ENCODE measurements at places on chromosomes 1 and 21.

- DNase-seq: no peak
Observed at GRCh38 chr1:14180738-14181137, 417.7 kb upstream of the KAZN start.

GRCh38 chr1:24082372-24082771 is 29.6 kb downstream of the MYOM3 start:
- DNase-seq: no peak

GRCh38 chr1:150579945-150580642 is 684 bp upstream of the MCL1 start:
- DNase-seq: no peak

DNA sequence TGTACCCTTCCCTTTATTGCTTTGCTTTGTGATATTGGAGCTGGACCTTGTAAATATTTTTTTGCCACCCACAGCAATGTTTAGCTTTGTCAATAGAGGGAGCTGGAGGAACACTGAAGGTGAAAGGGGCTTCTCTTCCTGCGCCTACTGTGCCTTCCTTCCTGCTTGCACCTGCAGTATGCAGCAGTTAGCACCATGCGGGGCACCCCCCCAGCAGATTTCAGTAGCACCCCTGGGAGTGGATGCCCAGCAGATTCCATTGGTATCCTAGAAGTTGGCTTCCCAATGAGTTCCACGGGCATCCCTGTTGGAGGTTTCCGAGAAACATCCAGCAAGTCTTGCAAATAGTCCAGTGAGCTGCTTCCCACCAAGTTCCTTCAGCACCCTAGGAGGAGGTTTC is 25.6 kb downstream of the S100A10 start:
- DNase-seq: no peak

- DNase-seq: no peak
Observed at GRCh38 chr1:27741121-27741520, 15.4 kb downstream of the FAM76A start.

DNA sequence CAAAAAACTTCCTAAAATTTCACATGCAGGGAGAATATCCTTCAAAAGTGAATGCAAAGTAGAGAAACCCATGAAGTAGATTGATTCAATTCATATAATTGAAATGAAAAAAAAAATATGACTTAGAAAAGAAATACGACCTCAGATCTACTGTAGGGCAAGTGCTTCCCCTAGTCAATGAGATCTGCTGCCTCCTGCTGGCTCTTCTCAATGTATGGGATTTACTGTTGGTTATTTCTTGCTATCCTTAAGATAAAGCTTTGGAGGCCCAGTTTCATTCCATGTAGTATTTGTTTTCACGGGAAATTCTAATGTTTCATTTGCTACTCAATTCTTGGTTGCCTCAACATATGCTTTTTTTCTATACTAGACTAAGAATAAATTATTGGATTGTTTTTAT is 46.2 kb downstream of the ZNF648 start:
- DNase-seq: no peak

DNA sequence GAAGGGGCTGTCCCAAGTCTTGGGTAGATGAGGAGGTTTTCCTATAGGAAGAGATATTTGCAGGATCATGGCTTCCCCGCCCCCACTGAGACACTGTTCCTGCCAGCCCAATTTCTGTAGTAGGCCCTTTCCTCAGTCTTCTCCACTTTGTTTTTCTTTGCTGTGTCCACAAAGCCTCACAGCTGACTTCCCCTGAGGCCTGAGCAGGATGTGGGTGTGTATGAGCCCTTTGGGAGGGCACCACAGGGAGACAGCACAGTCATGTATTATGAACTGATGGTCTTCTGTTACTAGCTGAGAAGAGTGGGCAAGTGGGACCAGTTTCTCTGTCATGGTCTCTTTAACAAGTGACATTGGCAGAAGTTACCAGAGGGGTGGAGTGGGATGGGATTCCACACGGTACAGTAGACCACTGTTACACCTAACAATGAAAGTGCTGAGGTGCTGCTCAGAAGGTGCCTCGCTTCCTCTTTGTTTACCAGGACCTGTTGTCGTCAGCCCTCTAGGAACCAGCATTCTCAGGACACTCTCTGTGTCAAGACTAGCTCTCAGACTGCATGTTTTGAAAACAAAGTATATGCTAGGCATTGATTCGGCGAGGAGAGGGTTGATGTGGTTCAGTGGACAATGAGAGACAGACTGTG is 253.8 kb upstream of the HOOK1 start:
- DNase-seq: no peak

GRCh38 chr1:39919545-39919944 is 17.8 kb upstream of the MYCL start:
- DNase-seq: peak; percentile 65

GRCh38 chr1:60581455-60582220 is 500.7 kb upstream of the NFIA start:
- DNase-seq: no peak

GRCh38 chr1:235976490-235976889 is 88.4 kb downstream of the NID1 start:
- DNase-seq: no peak

DNA sequence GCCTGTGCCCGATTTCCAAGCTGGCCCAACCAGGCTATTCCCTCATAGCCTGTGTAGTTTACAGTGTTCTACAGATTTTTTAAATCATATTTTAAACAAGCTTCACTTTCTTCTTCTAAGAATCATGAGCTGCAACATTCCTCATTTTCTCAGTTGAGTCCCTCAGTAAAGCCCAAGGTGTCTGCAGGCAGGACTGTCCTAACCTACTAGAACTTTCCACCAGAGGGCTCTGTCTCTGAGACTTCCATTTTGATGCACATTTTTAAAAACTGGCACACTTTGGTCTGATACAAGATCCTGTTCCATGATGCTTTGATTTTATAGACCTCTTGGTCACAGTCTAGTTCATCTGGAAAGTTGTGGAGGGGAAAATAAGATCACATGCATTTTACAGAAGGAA is 21.6 kb upstream of the SLAMF6 start:
- peak; percentile 11 for DNase-seq

- DNase-seq: peak; percentile 81
Observed at GRCh38 chr1:202144402-202145067, at the start of gene ARL8A. Gene ARL8A, minus strand, starts transcription at chr1:202144737. Its CDS starts 165 bp downstream, at chr1:202144572.

DNA sequence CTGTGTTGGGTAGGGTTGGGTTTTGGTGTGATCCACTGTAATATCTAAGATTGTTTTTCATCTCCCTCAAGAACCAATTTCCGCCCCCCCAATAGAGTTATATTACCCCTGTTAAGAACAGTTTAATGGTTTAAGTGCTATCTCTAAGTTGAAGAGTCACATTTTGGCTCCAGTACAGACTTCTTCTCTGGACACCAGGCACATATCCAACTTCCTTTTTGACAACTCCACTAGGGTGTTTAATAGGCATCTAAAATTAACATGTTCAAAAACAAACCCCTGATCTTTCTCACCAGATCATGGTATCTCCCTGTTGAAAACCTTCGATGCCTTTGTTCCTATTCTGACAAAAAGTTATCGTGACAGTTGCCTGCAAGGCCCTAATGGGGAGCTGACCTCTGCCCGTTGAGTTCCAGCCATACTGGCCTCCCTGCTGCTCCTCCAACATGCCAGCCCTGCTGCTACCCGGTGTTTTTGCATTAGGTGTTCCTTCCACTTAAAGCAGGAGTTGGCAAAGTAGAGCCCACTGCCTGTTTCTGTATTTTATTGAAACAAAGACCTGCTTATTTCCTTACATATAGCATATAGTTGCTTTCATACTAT is 18.6 kb downstream of the USP24 start:
- no peak for DNase-seq

DNA sequence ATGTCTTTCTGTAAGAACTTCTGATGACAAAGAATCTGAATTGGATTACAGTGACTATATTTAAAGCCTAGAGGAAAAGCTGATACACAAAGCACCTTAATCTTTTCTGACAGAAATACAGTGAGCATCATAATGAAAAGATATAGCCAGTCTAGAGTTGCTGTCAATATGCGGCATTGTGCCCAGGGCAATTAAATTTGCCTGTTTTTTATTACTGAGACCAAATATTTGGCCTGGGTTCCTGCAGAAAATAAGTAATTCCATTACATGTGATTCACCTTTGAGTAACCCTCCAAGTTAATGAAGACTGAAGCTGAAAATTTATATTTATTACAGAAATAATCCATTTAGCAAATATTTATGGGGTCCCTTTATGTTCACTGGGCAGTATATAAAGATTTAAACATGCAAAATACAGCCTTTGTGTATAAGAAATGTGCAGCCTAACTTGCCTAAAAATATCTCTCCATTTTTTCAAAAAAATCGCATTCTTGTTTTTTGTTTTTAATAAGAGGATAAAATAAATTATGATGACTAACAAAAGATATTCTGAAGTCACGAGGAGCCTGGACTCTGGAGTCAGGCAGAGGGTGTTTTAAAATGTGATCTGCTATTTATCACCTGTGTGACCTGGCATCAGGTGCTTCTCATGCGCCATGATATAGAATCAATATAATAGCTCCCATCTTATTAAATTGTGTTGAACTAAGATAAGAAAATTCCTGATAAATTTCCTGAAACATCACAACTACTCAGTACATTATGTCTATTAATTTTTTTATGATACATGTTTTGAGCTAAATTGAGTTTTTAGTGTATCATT is 83.6 kb downstream of the SGIP1 start:
- DNase-seq: no peak

DNA sequence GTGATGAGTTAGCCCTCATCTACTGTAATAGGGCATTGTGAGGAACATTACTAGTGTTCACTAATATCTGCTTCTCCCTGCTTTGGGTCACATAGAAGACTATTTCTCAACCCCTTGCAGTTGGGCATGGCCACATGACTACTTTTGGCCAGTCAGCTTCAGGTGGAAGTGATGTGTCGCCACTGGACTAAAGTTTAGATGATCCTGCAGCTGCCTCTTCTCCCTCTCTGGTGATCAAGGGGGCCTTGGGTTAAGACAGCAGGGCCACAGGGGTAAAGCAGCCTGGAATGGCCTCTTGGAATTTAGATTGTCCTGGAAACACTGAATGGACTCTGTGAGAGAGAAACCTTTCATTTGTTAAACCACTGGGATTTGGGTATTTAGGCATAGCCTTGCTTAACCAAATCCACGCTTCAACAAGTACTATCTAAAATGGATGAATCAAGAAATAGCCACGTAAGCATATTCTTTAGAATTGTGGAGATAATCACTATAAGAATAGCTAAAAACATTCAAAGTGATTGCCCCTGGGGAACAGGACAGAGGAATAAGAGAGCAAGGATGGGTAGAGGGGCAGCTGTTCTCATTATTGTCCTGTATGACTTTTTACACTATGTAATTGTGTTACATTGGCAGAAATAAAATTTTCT is 41.2 kb downstream of the OPRD1 start:
- no peak for DNase-seq

DNA sequence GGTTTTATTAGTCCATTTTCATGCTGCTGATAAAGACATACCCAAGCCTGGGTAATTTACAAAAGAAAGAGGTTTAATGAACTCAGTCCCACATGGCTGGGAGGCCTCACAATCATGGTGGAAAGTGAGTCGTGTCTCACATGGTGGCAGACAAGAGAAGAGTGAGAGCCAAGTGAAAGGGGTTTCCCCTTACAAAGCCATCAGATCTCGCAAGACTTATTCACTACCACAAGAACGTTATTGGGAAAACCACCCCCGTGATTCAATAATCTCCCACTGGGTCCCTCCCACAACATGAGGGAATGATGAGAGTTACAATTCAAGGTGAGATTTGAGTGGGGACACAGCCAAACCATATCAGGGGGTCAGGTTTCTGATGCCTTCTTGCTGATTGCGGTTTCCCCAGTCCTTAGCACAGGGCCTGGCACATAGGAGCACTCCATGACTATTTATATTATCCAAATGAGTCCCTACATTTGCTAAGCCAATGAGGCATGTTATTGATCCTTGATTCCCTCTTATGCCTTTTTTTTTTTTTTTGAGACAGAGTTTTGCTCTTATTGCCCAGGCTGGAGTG is 35.3 kb upstream of the PAXBP1 start:
- no peak for DNase-seq

GRCh38 chr1:56576880-56577405 is 2.4 kb downstream of the PLPP3 start:
- DNase-seq: peak; percentile 44

- DNase-seq: peak; percentile 91
Observed at GRCh38 chr1:225454733-225455132, 26.9 kb upstream of the LBR start.

- DNase-seq: no peak
Observed at GRCh38 chr21:25409978-25410377, 197.3 kb downstream of the MRPL39 start.

DNA sequence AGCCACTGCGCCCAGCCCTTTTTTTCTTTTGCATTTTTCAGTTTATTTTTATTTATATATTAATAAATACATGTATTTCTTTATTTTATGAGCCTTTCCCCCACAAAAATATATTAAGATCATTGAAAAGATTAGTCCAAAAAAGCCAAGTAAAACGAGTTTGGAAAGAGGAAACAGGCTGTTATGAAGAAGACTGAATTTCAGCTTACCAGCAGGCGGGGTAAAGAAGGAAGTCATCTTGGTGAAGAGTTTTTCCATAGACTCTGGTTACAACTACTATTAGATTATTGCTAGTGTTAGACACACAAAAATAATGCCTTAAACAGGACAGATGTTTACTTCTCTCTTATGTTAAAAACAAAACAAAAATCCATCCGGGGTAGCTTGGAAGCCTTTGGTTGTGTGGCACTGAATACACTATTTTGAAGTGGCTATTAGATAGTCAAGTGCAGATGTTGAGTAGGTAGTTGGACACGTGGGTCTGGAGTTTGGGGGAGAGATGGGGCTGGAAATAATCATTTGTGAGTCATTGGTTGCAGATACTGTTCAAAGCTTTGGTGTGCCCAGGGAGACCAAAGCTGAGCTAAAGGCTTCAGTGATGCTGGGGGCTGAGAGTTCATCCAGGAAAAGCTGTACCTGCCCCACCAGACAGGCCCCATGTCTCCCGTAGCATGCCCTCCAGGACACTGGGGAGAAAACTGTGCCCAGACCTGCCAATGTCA is 8.7 kb upstream of the LRRC71 start:
- DNase-seq: no peak

DNA sequence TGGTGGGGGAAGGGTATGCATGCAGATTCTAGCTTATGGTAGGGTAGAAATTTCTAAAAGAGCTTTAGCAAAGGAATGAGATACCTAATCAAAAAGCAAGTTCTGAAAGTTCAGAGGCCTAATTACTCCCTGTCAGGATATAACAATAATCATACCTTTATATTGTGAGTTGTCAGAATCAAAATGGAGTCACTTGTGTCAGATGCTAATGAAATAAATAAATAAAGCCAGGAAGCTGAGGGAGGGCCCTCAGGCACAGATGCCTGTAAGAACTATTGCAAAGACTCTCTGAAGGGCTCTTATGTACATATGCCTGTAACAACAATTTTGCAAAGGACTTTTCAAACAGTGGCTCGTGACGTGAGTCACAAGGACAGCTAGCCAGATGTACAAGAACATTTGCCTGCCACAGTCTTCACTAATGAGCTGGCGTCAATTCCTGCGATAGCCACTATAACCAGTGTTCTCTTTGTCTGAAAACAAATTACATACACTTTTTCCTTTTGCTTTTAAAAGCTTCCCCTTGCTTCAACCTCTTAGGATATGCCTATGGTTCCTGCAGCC is 27.4 kb upstream of the DNASE2B start:
- no peak for DNase-seq

DNA sequence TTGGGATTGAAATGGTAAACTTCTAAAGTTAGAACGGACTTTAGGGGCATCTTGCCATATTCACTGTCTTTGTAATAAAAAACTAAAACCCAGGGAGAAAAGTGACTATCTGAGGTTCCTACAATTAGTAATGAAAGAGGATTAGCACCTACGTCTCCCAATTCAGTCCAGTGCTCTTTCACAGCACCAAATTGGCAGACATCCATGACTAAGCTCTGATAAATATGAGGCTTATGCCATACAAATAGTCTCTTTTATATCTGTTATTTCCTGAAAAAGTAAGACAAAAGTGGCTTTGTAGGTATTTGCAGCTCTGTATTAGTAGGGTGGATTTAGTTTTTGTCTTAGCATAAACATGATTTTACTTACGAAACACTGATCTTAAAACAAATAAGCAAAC is 315.0 kb upstream of the NRIP1 start:
- DNase-seq: no peak

Data from hepatic stellate cell (primary cell).